ENCODE measurements at places on chromosomes 5 and 9.

DNA sequence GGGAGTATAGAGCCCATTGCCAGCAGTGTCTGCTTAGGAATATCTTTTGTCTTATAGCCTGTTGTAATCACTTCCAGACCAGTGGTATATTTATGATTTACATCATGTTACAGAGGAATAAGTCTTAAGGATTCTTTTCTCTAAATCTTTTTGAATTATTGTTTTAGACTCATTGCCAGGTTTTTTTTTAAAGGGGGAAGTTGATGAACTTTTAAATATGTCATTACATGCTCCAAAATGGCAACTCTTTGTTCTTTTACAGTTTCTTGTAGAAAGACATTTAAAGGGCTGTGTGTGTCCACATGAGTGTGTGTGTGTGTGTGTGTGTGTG is 59.4 kb upstream of the NFIB start:
- DNase-seq, result no peak

DNA sequence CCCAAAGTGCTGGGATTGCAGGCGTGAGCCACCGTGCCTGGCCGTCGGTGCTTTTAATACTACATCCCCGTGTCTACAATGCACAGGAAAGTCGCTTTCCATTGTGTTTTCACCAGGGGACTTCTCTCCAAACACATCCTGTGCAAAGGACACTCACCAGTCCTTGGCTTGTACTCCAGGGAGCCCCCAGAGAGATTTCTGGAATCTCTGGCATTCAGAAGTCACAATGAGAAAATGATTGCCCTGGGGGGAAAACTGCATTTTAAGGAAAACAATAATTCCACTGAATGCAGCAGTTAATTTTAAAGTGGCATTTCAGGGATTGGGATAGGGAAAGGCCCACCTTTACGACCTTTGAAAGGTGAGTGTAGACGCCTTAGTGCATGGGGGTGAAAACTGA is 112.0 kb downstream of the ADAMTS16 start:
- no peak for DNase-seq

DNA sequence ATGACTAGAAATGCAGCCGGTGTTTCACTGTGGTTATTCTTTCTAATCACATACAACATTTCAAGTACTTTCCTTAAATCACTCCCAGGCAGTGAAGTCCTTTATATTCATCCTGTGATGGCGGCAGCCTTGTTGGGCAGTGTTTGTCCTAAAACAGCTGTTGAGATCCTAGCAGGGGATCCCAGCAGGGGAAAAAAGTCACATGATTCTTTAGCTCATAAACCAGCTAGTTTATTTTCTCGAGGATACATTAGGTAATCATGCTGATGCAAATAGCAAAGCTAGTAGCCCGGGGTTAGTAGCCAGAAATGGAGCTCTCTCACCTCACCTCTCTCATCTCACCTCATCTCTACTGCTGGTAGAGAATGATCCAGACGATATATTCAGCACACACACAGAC is 70.5 kb downstream of the FOXD1 start:
- no peak for DNase-seq

GRCh38 chr9:99445920-99446319 is 223.8 kb downstream of the SEC61B start:
- DNase-seq, result no peak

GRCh38 chr5:88944751-88945531 is 62.0 kb upstream of the MEF2C start:
- no peak for DNase-seq

DNA sequence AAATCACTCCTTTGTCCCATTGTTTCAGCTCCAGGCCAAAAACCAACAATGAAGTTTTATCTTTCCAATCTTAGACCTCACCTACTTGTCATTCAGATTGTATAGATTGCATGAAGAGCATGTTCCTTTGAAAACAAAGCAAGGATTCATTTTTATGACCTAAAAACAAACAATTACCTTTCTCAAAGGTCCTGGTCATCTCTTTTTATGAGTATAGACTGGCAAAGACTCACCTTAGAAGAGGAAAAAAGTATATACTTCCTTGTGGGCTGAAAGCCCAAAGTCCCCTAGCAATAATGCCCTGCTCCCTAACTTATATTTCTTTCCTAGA is 28.4 kb upstream of the TLE1 start:
- no peak for DNase-seq

DNA sequence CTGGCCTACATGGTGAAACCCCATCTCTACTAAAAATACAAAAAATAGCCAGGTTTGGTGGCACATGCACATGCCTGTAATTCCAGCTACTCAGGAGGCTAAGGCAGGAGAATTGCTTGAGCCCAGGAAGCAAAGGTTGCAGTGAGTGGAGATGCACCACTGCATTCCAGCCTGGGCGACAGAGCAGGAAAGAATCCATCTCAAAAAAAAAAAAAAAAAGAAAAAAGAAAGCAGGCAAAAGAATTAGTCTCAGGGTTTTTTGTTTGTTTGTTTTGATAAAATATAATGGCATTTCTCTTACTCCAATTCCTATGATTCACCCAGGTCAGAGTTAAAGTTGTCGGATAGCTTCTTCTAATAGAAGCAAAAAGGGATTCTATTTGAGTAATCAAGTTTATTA is 67.0 kb upstream of the ATG10 start:
- no peak for DNase-seq

- DNase-seq, result no peak
These were observed 118.6 kb downstream of the ADAMTS2 start for GRCh38 chr5:179226696-179227095.

DNA sequence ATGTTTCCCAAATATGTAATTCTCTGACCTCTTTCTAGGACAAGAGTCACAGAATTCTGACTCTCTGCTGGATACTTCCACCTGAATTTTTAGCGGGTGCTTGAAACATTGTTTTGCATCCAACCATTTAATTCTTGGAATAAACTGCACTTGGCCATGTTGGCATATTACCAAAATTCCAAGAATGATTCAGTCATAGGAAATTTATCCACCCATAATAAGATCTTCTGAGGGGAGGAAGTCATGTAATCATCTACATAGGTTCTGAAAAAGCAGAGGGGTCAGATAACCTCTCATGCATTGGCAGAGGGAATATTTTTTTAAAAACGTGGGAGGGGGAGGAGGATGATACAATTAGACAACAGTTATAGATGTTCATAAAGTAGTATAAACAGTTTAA is 156.9 kb downstream of the PAM start:
- no peak for DNase-seq

DNA sequence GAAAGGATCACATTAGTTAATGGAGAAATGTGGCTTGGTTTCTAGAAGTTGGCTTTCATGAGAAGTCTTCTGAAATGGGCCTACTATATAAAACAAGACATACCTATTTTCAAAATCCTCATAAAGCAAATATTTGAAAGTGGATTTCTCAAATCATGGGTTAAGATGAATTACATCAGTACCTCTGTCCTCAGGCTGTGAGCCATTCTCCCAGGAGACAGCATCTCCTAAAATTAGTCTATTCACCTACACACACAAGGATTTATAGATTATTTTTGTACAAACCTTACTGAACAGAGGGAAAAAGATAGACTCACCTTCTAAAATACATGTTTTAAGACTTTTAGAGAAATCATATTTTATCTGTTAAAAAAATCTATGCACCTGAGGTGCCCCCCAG is 32.1 kb upstream of the SPOCK1 start:
- DNase-seq, result no peak

GRCh38 chr5:133564921-133565565 is 47.3 kb downstream of the FSTL4 start:
- no peak for DNase-seq

GRCh38 chr5:174623433-174624019 is 100.9 kb upstream of the MSX2 start:
- DNase-seq, result no peak

GRCh38 chr9:136567651-136568287 is 21.9 kb upstream of the NOTCH1 start:
- DNase-seq, result no peak

- DNase-seq, result no peak
These were observed 85.1 kb downstream of the BRINP1 start for GRCh38 chr9:119284118-119284517.

- DNase-seq, result no peak
These were observed 4.4 kb upstream of the IFT74 start for GRCh38 chr9:26951794-26952193.

DNA sequence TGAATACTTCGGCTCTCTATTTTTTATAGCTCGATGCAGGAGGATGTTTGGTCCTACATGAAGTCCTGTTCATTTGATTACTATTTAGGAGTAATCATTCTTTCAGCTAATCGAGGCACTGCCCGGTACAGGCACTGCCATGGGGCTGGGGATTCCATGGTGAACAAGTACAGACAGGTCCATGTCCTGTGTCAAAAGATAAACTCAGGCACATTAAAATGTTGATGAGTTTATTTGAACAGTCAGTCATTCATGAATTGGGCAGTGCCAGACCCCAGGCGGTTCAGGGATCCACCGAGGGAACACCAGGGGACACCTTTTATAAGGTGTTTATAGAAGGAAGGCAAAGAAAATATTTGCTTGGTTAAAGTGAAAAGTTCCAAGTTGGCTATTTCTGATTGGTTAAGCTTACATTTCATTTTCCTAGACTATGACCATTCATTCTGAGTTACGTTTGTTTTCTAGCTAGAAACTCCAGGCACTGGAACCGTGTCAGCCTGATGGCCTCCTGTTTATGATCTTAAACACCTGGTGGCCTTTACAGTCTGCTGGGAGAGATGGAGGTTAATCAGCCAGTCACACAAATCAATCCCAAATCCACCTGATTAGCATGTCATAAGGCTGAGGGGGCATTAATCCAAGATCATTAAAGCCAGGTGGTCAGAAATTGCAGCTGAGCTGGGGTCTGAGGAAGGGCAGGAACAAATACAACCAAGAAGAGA is 47.0 kb upstream of the TDRD7 start:
- no peak for DNase-seq

GRCh38 chr5:1975898-1976765 is 93.4 kb upstream of the IRX4 start:
- DNase-seq, result no peak

DNA sequence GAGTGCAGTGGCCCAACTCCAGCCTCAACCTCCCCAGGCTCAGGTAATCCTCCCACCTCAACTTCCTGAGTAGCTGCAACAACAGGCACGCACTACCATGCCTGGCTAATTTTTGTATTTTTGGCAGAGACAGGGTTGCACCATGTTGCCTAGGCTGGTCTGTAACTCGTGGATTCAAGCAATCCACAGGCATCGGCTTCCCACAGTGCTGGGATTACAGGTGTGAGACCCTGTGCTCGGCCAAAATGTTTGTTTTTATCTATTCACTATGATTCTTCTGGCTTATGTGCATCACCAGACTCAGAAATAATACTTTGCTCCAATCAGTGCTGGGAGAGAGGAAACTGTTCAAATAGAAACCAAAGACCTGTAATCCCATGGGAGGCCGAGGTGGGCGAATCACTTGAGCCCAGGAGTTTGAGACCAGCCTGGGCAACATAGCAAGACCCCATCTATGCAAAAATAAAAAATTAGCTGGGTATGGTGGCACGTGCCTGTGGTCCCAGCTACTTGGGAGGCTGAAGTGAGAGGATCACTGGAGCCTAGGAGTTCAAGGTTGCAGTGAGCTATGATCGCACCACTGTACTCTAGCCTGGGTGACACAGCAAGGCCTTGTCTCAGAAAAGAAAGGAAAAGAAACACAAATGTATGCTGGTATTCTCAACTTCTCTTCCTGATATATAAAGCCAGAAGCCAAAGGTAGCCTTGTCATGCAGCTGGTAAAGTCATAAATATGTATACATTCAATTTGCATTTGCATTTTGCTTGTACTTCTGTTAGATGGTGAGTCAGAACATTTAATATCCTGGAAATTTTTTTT is 4.5 kb downstream of the PIP5K1B start:
- no peak for DNase-seq

DNA sequence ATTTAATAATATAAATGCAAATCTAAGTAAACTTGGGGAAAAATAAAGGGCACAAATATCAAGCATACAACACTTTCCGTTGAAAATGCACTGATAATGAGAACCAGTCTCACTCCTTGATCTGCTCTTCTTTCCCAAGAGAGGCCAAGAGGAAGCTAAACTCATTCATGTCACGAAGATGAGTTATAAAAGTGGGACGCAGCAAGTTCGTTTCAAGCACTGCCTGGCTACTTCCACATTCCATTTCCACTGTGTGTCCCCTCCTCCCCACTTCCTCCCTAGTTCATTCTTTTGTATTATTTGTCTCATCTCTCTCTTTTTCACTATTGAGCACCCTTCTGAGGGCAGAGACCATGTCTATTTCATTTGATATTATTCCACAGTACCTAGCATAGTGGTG is 158.1 kb downstream of the SLC24A2 start:
- no peak for DNase-seq

All from CD4-positive, alpha-beta T cell treated with Interleukin-4 for 4 hours (primary cell).